ENCODE measurements at places on chromosomes 2 and 18. TPM values are rescaled to one million over a fixed set of nuclear protein-coding genes. Genes with fewer than 3 reads are reported as not detected.

GRCh38 chr2:46813020-46813415 is 102.6 kb downstream of the MCFD2 start:
- DNase-seq: peak; percentile 39

GRCh38 chr2:98088261-98088660 is 1.3 kb downstream of the VWA3B start:
- DNase-seq: no peak

DNA sequence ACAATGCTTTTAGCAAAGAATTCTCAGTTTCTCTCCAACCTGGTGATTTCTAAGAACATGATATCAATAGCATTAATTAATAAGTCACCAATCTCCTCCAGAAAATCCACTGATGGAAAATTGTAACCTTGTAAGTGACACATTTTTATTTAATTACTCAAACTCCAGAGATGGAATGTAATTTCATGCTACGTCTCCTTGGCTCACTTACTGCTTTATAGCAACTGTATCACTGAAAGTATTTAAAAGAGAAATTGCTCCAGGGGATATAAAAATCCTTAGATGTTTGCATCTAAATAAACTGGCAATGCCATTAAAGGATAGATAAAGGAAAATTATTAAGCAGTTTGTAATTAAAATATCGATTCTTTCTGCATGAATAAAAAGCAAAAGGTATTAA is 325.4 kb downstream of the TSN start:
- no peak for DNase-seq

GRCh38 chr2:127400533-127400896 is 12.7 kb upstream of the MAP3K2 start:
- DNase-seq: no peak

Gene SEPTIN2
- total RNA-seq: 292 TPM

DNA sequence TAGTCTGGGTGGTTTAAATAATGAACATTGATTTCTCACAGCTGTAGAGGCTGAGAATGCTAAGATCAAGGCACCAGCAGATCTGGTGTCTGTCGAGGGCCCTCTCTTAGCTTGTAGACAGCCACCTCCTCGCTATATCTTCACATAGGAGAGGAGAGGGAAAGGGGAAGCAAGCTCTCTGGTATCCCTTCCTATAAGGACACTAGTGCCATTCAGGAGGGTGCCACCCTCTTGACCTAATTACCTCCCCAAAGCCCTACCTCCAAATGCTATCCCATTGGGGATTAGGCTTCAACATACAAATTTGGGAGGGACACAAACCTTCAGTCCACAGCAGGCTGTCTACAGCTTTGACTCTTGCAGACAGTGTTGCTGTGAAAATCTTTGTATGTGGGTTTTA is 76.7 kb downstream of the BOLA3 start:
- DNase-seq: no peak

- DNase-seq: no peak
Observed at GRCh38 chr2:241494311-241494908, 14.0 kb downstream of the STK25 start.

- no peak for DNase-seq
Observed at GRCh38 chr2:176159663-176160250, 2.6 kb downstream of the HOXD3 start.

Gene GULP1
- 54.1 TPM for total RNA-seq

Gene NT5C1B
- total RNA-seq: not detected

Gene ACTR3
- 285 TPM for total RNA-seq

DNA sequence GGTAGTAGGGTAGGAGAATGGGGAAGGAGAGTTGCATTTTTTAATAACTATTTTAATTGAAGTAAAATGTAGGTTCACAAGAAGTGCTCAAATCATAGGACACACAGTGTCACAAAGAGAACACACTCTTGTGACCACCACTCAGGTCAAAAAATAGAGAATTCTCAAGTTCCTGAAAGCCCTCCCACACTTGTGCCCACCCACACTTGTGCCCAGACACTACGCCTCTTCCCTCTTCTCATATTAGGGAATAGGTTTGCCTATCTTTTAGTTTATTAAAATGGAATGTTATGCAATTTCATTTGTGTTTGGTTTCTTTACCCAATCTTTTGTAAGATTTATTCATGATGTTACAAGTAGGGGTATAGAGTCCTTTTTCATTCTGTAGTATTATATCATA is 67.2 kb downstream of the UGGT1 start:
- DNase-seq: no peak

DNA sequence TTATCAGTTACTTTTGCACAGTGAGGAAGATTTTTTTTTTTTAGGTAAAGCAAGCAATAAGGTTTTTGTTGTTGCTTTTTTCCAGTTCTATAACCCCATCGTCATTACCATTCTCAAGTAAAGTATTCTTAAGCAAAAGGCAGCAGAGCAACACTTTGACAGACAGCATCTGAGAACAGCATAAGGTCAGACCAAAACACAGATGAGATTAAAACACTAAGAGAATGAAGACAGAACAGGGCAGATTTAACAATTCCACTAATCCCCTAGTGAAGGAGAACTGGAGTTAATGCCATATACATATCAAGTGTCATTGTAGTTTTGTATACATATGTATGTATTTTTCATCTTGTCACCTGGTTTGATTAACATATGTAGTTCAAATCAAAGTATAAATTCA is 290.2 kb downstream of the METTL4 start:
- no peak for DNase-seq

Gene C1GALT1C1L
- not detected for total RNA-seq

GRCh38 chr18:46332286-46332801 is 228.2 kb downstream of the HAUS1 start:
- no peak for DNase-seq

Gene PPP1R1C
- total RNA-seq: 0.51 TPM

DNA sequence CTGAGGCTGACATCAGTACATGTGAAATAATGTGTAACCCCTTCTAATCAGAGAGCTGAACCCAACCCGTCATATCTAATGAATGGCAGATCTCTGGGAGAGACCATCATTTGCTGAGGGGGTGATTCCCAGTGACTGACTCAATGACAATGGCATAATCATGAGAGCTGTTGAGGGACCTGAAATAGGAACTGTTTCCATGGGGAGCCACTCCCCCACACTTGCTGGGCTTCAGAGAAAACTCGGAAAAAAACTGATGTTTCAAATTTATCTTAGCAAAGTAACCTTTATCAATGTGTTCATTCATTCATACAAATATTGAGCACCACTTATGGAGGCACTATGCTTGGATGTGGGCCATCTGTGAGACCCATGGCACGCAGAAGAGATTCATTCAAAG is 93.4 kb upstream of the ZBTB14 start:
- DNase-seq: no peak

Gene BMP10
- total RNA-seq: not detected

Gene SOCS6
- 24.1 TPM for total RNA-seq

Gene SPP2
- not detected for total RNA-seq

- no peak for DNase-seq
Observed at GRCh38 chr18:36379435-36379984, 82.0 kb downstream of the FHOD3 start.

DNA sequence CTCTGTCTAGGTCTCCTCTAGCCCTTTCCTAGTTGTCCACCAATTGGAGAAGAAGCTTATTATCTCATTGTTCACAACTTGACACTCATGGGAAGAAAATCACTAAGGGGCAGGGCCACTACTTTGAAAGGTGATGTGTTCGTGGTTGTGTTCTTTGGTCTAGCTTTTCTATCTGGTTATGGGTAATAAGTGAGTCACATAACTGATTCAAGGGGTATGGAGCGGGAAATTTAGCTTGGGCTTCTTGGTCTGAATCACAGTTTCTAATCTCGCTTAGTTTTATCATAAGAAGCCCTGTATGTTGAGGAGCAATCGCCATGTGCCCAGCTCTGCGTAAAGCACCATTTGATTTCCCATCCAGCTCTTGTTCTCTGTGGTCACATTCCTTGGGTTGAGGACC is 18.7 kb upstream of the DYTN start:
- no peak for DNase-seq

Gene PRSS56
- total RNA-seq: 2.5 TPM

Gene ALPP
- not detected for total RNA-seq

- DNase-seq: no peak
Observed at GRCh38 chr2:132415256-132415914, 1.2 kb upstream of the GPR39 start.

DNA sequence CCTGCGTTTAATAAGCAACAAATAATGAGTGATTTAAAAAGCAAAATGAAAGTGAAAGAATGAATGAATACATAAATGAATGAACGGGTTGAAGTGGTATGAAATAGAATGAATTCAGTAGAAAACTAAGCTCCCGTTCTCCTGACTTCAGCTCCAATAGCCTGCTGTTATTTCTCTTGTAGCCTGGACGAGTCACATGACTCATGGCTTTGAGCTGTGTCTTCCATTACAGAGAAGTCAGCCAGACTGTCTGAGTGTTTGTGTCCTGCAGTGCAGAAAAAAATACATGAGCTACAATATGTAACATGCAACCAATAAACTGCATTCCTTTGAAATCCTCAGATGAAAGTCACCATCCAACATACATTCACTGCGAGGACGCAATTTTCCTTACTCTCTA is 21.2 kb downstream of the SCG2 start:
- DNase-seq: peak; percentile 76

- no peak for DNase-seq
Observed at GRCh38 chr2:24613154-24613814, 122.2 kb downstream of the NCOA1 start.

DNA sequence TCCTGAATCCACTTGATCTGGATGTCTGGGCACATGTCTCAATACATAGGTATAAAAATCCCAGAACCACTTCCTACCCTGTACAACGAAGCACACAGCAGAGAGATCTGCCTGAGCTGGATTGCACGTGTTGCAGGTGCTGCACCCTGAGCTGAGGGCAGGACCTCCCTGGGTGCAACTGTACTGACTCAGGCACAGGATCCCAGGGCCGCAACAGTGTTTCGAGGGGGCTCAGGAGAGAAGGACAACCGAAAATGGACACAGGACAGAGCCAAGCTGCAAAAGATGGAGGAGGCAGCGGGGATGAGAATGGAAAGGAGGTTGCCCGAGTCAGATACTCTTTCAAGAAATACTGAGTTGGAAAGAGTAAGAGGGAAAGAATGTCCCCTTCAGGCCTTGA is 354.1 kb downstream of the EIPR1 start:
- no peak for DNase-seq

DNA sequence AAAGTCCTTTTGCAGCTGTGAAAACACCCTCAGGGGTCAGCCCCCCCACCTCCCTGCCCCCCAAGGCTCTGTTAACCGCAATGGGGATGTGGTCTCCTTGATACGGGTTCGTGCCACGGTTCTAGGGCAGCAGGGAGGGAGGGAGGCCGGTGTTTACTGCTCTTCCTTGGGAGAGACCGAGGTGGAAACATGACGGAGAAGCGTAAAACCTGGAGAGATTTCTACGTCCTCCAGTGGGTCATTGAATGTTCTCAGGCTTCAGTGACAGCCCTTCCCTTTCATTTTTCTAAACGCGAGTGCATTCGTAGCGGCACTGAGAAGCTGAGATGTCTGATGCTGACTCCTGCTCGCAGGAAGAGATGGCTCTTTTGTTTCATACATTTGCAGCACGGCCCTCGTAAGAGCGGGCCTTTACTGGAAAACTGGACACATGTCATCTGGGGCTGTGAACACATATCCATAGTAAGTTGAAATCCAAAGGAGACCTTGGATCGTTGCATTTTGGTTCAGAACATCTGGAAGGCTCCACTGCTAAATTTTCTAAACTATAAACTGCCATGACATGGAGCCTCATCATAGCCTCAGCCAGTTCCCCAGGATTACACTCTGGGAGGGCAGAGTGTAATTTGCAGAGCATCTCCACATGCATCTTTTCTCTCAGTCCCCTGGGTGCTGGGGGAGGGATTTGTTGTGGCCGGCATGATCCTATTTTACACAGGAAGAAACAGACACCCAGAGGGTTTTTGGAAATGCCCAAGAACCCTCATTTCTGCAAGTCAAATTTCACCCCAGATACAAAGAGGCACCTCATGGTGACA is 40.6 kb upstream of the HDAC4 start:
- peak; percentile 35 for DNase-seq

Gene MOGAT1
- not detected for total RNA-seq

Gene CCDC150
- total RNA-seq: 7.6 TPM

GRCh38 chr2:12666445-12666844 is 50.3 kb upstream of the TRIB2 start:
- DNase-seq: no peak

Gene SIX3
- total RNA-seq: not detected

- peak; percentile 79 for DNase-seq
Observed at GRCh38 chr2:235728800-235729556, 235.1 kb downstream of the AGAP1 start.

GRCh38 chr2:71226096-71226964 is 573 bp downstream of the PAIP2B start:
- no peak for DNase-seq

- peak; percentile 77 for DNase-seq
Observed at GRCh38 chr2:137947728-137948336, 16.4 kb upstream of the HNMT start.

GRCh38 chr2:140234116-140234515 is 1453.9 kb upstream of the NXPH2 start:
- DNase-seq: no peak

- DNase-seq: no peak
Observed at GRCh38 chr18:25240420-25240770, 111.6 kb downstream of the ZNF521 start.

DNA sequence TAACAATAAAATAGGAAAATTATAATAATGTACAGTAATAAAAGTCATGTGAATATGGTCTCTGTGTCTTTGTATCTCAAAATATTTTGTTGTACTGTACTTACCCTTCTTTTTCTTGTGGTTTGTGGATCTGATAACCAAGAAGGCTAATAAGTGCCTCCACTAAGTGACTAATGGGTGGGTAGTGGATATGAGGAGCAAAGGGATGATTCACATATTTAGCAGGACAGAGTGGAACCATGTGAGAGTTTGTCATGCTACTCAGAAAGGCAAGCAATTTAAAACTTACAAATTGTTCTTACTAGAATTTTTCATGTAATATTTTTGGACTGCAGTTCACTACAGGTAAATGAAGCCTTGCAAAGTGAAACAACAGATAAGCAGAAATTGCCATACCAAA is 1241.2 kb upstream of the CDH2 start:
- peak; percentile 67 for DNase-seq

Gene CENPA
- total RNA-seq: 1.5 TPM

Gene CERKL
- total RNA-seq: not detected

DNA sequence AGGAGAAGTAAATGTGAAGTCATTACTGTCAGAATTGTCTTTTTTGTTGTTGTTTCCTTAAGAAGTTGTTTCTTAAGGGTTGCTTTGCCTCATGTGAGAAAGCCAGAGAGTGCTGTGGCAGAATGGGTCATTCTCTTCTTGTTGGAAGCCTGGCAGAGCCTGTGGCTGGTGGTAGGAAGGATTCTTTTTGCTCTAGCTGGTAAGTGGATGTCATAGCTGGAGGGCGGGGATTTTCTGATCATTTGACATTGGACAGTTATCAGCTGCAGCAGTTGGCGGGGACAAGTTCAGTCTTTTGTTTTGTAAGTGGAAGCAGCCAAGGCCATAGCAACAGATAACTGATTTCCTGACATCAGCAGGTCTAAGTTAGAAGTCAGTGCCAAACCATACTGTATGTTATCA is 5.5 kb upstream of the RMDN2 start:
- DNase-seq: no peak

GRCh38 chr2:26852405-26853306 is 4.7 kb downstream of the DPYSL5 start:
- DNase-seq: peak; percentile 92

Gene DNER
- total RNA-seq: 0.05 TPM

Data from myocyte (in vitro differentiated cells).